Stimulated activated CD8-positive, alpha-beta memory T cell treated with anti-CD3 and anti-CD28 coated beads, Interleukin-7, amount 100 ng/mL, for 1 hour (primary cell): ENCODE measurements at places on chromosomes 7 and 10.
A peak's percentile ranks its signal among the peaks of the same experiment; 100 is the strongest.

DNA sequence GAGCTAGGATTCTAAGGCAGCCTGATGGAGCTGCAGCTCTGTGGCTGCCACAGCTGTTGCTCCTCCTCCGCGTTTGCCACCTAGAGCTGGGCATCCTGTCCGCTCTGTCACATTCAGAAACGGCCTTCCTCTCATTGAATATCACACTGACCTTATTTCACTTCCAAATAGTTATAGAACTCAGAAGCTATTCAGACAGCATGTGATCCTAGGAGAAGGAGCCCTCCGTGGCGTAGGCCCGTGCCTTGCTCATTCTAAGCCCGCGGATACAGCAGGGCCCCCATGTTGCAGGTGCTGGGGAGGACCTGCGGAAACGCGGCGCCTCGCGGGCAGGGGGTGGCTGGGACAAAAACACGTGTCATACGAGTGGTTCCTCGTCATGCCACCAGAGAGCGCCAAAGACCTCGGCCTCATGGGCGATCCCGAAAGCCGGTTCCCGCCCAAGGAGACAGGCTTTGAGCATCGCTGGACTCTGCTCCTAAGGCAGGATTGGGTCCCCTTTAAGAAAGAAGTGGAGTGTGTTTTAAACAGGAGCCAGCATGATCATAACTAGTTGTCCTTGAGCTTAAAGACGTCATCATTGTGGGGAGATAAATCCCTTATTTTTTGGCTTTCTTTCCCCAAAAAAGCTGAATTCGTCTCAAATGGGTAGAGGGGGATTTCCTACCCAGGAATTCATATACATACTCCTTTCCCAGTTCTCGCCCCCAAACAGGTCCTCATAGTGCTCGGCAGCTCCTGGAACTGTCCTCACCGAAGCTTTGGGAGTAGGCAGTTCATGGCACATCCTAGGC, 17.9 kb upstream of the FIGNL1 start:
- peak; percentile 58 for DNase-seq

DNA sequence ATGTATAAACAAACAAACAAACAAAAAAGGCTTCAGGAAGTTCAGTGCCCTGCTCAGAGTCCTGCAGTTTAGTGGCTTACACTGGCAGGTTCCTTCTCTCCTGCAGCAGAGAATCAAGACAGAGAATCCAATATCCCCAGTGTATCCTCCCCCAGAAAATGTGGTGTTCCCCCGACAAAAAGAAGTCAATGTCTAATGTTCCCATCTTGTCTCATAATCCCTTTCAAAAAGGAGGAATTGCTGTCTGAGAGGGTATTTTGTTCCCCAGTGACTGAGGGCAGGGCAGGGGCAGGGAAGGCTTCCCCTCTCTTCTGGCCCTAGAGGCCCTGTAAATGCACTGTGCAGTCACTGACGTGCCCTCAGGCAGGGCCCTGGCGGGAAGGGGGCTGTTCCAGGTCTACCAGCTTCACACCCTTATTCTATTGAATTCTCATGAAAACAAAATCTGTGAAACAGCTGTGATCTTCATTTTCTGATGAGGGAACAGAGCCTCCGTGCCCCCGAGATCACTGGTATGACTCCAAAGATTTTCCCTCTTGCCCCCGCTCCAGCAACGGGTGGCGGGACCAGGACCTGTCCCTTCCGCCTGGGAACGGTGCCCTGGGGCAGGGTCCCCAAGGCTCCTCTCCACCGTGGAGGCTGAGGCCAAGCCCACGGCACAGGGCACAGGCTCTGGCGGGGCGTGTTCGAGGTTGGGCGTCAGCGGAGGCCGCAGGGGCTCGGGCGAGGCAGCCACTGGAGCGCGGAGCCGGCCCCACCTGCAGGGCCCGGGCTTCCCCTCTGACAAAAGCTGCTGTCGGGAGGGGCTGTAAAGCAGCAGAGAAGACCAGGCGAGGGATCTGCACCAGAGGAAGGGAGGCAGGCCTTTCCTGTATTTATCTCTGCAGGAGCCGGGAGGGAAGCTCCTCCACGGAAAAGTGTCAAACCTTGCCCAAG, 13.4 kb upstream of the WDFY4 start:
- no peak for DNase-seq

DNA sequence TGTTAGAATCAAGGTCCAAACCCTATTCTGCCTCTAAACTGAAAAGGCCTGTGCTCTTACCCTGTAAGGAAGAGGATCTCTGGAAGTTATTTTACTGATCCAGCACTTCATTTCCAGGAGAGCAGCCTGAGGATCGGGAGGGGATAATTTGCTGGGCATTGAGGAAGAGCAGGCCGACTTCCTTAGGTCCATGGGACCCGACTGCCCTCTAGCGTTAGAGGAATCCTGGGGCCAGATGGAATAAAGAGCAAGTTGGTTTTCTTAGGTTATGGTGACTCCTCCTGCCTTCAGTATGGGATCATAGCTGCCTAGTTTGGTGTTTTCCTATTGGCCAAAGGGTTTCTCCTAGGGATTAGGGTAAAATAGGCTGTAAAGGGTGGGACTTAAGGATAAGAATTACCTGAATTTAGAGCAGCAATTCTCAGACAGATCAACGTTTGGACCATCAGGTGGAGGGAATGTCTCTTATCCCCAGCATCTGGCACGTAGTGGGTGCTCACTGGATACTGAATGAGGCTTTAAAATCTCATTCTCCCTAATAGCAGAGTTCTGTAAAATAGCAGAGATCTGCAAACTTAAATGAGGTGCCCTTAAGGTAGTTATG, 40.0 kb upstream of the SORBS1 start:
- DNase-seq, result no peak

DNA sequence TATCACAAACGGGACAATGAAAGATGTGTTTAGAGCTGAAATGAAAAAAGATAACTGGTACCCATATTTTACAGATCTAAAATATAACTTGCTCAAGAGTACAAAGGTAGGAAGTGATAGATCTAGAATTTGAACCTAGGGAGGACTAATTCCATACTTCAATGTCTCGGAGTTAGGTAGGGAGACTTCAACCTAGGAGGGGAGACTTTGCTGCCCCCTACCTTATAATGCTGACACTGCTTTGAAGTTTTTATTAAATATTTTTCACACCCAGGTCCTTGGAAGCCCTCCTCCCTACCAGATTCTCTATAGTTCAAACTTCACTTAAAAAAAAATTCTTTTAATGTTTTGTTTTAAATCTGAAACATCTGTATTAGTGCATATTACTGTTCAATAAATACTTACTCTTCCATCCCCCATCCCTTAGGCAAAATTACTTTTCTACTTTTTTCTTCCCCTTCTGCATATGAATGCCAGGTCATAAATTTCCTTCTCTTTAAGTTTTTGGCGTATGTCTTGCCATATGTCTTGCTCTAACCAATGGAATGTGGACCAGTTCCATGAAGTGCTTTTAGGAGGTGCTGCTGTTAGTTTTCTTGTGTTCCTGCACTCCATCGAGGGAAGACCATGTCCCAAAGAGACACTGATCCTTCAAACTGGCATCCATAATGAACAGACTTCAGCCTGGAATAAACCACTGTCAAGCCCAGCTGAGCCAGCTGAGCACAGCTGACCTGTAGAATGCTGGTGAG, 57.8 kb downstream of the MICU1 start:
- no peak for DNase-seq

GRCh38 chr10:11134411-11134810, 116.7 kb downstream of the CELF2 start:
- no peak for DNase-seq

- no peak for DNase-seq
These were observed 23.5 kb downstream of the RET start for GRCh38 chr10:43100366-43100765.

- DNase-seq, result no peak
These were observed 107.9 kb upstream of the FAM171A1 start for GRCh38 chr10:15478950-15479349.

DNA sequence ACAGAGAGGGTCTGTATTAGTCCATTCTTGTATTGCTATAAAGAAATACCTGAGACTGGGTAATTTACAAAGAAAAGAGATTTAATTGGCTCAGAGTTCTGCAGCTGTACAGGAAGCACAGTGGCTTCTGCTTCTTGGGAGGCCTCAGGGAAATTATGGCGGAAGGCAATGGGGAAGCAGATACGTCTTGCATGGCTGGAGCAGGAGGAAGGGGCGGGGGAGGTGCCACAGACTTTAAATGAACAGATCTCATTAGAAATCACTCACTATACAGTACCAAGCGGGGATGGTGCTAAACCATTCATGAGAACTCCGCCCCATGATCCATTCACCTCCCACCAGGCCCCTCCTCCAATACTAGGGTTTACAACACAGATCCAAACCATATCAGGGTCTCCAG, 3.7 kb upstream of the CALU start:
- no peak for DNase-seq

GRCh38 chr10:8369666-8370065, 315.2 kb downstream of the GATA3 start:
- no peak for DNase-seq

GRCh38 chr10:112298581-112298980, 15.4 kb downstream of the TECTB start:
- no peak for DNase-seq

DNA sequence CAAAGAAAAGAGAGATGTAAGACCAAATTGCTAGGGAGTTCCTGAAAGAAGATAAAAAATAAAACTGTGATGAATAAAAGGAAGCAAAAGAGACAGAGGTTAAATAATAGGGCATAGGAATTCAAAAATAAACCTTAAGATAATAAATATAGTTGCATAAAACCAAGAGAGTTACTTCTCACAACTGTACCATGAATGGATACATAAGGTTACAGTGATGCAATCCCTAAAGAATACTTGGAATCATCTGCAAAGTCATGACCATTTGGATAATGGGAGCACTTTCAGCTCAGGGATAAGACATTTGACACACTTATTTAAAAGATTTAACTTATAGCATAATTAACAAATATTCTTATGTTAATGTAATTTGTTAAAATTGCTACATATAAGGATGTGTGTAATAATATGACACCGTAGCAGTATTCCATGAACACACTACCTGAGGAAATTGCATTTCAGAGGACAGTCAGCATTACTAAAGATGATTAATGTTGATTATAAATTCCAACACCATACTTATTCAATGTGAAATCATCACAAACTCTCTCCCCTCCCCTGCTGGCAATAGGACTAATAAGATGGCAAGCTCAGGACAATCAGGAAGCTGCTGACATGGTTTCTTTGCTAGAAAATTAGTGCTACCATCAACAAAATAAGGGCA, 202.1 kb upstream of the AKR1E2 start:
- DNase-seq, result no peak

DNA sequence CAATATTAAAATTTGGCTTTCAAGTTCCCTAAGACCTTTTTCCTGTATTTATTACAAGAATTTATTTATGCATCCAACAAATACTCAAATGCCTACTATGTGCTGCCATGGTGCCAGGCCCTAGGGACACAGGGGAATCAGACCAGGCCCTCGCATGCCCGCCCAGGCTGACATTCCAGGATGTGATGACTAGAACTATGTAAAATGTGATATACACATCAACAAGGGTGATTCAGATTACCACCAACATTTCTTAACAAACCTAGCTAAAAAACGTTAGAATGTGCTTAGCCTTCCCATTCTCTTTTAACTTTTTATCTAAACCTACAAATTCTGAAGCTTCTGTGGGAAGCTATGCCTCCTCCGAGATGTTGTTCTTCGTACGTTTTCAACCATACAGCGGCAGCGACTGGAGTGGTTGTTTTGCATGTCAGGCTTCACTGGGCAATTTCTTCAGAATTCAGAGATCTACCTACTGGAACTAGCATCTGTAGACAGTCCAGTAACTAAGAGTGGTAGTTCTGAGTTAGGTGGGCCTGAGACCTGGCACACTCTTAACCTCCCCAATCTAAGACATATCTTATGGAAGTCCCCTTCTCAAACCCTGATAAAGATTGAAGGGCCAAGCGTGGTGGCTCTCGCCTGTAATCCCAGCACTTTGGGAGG, 22.1 kb downstream of the GNA12 start:
- no peak for DNase-seq

DNA sequence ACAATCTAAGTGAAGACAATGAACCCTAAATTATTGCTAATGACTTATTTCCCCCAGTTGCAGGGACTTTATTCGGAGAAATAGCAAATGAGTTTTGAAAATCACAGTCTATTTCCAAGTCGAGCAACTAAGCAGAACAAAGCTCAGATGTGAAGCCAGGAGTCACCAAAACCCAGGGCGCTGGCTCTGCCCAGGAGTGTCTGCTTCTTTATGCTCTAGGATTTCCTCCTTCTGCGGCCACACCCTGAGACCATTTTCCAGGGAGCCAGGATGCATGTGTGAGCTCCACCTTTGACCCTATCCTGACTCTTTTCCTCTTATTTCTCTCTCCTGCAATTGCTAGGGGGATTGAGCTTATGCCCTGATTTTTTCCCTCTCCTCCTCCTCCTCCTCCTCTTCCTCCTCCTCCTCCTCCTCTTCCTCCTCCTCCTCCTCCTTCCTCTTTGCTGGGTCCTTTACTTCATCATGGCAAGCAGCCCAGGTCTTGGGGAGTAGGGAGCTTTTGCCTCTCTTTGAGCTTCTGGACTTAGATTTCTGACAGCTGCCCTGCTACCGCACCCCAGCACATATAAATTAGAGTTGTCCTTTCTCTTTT, 234.4 kb downstream of the ARL4A start:
- no peak for DNase-seq

DNA sequence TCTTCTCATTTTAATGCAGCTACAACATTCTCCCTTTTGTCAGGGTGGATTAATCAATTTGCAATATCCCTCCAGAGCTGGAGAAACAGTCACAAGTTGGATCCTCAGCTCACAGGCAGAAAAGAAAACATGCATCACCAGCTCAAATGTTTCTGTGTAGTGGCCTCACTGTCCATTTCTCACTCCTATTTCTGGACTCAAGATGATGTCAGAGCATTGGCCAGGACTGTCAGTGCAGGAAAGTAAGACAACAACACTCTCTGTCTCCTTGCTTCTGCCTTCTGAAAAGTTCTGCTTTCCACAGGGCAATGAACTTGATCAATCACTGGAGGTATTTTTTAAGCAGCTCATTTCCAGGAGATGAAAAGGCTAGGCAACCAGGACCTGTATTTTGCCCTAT, 8.2 kb upstream of the SVIL start:
- DNase-seq, result no peak

GRCh38 chr7:55469721-55470120, 102.6 kb downstream of the VOPP1 start:
- no peak for DNase-seq

GRCh38 chr7:473211-473734, 46.4 kb downstream of the PDGFA start:
- DNase-seq, result no peak

GRCh38 chr7:47780555-47780954, 167.7 kb downstream of the PKD1L1 start:
- no peak for DNase-seq

DNA sequence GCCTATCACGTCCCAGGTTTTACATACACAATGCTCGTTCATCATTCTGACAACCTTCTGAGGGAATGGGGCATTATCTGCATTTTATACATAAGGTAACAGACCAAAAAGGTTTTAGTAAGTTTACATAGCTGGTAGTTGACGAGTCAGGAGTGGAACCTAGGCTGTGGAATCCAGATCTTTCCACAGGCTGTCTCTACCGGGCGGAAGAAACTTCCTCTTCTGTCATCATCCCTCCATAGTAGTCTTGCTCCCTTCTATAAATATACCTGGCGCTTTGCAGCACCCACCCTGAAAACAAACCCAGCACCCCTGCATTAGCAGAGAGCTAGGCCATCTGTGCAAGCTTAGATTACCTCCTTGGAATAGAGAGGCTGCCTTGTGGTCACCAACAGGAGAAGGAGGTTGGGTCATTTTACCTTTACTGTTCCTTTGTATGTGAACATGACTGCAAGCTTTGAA, 1.3 kb downstream of the TSPAN13 start:
- no peak for DNase-seq
